CMK (cell line): ENCODE measurements at places on chromosomes 12 and 14.

GRCh38 chr14:61042220-61042619 is 61.2 kb downstream of the SLC38A6 start:
- DNase-seq: no peak

- DNase-seq: no peak
Observed at GRCh38 chr12:87793131-87793530, 236.1 kb downstream of the C12orf50 start.

DNA sequence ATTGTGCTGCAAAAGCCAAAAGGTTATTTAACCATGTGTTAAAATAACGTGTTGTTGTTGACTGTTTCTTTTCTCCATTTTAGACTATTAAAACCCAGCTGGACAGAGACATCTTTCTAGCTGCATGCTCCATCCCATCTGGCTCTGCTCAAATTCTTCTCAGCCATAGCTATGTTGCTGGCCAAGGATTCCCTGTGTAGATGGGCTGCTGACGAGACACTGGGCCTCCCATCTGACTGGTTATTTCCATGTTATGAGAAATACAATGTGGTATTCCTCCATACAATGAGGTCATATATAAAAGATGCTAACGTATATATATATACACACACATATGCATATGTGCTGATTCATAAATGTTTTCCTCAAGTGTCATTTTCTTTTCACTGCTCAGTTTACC is 30.1 kb downstream of the MED13L start:
- no peak for DNase-seq

GRCh38 chr12:76219806-76220205 is 128.4 kb downstream of the BBS10 start:
- DNase-seq: no peak

DNA sequence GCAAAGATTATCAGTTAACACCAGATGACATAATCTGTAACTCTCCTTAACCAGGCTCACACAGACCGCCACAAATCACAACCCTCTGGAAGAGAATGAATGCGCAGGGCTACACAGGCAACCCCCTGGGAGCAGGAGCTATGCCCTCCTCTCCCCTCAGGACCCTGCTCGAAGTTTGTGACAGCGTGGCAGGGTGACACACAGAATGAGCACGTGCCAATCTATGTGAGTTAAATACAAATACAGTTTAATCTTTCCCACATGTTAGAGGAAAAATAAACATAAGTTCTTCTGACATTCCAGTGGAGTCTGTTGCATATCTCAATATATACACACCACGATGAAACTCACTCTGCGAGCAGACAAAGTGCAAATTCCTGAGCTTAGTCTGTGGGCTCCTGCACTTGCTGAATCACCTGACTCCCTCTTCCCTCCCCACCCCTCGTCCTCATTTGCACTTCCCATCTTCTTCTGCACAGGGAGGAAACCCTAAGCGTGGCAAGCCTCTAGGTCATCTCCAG is 37.6 kb downstream of the BCAT1 start:
- no peak for DNase-seq

- no peak for DNase-seq
Observed at GRCh38 chr12:49344486-49345050, 2.1 kb upstream of the DNAJC22 start.

DNA sequence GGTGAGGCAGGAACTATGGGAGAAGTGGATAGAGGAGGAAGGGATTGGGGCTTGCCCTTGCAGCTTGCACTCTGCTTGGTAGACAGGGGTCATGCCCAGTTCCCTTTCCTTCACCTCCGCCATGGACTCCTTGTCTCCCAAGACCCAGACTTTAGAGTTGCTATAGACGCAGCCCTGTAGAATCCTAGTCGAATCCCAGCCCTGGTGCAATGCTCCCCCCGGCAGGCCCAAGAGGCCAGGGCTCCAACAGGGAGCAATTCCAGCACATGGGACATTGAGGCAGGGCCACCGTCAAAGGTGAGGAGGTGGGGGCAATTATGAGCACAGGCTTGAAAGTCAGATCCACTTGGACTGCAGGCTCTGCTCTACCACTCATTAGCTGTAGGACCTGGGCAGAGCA is 29.5 kb upstream of the BCDIN3D start:
- DNase-seq: no peak

DNA sequence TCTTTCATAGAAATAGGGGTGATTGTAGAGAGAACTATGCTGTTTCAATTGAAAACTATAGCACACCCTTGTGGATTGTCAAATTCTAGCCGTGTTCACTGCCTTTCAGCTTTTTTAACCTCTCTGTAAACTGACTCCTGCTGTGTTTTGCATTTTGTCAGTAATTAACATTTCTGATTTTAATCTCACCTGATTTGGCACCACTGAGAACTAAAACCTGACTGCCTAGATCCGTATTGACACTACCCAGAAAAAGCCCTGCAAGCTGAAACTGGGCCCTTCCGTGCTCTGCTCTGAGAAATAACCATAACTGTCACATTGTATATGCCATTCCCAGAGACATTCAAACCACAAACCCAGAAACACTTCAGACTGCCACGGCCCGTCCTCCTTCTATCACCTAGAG is 26.6 kb upstream of the ETV6 start:
- no peak for DNase-seq

GRCh38 chr12:121278169-121279070 is 18.1 kb downstream of the CAMKK2 start:
- DNase-seq: peak; percentile 82

GRCh38 chr14:32379447-32379846 is 50.3 kb downstream of the AKAP6 start:
- no peak for DNase-seq

- no peak for DNase-seq
Observed at GRCh38 chr12:53579545-53579955, 46.6 kb downstream of the ATF7 start.

GRCh38 chr14:94377866-94378470 is 10.4 kb downstream of the SERPINA1 start:
- no peak for DNase-seq

GRCh38 chr14:94394581-94395207 is 6.3 kb upstream of the SERPINA1 start:
- no peak for DNase-seq
